ENCODE measurements at places on chromosomes 12 and 14.
A peak's percentile ranks its signal among the peaks of the same experiment; 100 is the strongest.

GRCh38 chr14:54610051-54610977 lies 43.4 kb downstream of the SAMD4A start:
- no peak for DNase-seq

GRCh38 chr12:113230315-113231234 lies 9.3 kb downstream of the TPCN1 start:
- no peak for DNase-seq

- DNase-seq = no peak
Measured at GRCh38 chr14:70722418-70722817, 80.7 kb downstream of the TTC9 start.

DNA sequence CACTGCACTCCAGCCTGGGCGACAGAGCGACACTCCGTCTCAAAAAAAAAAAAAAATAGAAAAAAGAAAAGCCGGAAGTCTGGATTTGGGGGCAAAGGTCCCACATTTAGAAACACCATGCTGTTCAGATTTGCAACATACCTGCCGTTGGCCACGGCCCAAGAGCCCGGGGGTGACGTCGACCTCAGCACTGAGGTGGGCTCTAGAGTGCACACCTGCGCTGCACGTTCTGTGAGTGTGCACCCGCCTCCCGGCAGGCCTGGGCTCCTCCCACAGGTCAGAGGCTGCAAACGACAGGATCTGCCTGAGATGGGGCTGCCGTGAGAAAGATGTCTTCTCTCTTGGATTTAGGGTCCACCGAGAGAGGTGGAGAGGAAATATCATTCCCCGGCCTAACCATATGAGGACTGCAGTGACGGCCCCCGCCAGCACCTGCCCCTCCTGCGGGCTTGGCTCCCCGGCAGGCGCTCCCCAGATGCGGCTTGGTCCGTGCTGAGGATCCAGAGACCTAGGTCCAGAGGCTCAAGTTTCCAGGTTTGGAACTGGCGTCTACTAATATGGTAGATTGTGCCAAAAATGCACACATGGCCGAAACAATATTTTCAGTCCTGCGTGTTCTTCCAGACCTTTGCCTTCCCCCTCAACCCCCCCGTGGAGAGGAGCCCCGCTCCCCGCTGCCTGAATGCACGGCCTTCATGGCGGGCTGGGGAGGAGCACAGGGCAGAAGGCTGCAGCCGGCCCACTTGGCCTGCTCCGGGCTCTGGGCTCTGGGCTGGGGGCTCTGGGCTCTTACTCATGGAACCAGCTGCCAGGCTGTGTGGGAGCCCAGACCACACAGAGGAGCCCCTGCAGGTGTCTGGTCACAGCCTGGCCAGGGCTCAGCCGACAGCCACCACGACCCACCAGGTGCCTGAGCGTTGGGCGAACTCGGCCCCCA lies 58.8 kb upstream of the FBRSL1 start:
- no peak for DNase-seq

DNA sequence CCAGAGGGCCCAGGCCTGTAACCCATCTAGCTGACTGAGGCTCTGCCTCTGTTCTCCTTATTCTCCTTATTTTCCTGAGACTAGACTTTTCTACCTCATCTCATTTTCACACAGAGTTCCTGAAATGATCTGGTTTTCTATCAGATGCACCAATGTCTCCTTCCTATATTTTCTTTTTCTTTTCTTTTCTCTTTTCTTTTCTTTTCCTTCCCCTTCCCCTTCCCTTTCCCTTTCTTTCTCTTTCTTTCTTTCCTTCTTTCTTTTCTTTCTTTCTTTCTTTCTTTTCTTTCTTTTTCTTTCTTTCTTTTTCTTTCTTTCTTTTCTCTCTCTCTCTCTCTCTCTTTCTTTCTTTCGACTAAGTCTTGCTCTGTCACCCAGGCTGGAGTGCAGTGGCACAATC lies 3.0 kb upstream of the CCDC184 start:
- DNase-seq = no peak

DNA sequence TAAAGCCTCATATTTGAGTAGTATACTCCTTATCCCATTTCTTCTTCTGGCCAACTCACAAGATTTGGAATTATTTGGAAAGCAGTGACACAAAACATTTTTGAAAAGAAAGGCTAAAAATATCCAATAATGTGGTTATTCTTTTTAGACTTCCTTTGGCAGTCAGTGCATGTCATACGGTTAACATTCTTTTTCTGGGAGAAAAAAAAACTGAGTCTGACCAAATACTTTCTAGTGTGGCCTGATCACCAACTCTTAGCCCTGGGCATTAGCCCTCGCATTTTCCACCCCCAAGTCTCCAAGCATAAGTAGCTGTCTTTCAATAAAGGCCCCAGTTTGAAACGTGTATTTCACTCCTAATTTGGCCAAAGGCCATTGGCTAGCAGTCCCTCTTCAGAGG lies 5.9 kb downstream of the RASSF3 start:
- no peak for DNase-seq

- no peak for DNase-seq
Measured at GRCh38 chr12:128228581-128228980, 38.4 kb upstream of the TMEM132C start.

GRCh38 chr14:104353221-104353920 lies 215.0 kb downstream of the KIF26A start:
- DNase-seq = no peak

DNA sequence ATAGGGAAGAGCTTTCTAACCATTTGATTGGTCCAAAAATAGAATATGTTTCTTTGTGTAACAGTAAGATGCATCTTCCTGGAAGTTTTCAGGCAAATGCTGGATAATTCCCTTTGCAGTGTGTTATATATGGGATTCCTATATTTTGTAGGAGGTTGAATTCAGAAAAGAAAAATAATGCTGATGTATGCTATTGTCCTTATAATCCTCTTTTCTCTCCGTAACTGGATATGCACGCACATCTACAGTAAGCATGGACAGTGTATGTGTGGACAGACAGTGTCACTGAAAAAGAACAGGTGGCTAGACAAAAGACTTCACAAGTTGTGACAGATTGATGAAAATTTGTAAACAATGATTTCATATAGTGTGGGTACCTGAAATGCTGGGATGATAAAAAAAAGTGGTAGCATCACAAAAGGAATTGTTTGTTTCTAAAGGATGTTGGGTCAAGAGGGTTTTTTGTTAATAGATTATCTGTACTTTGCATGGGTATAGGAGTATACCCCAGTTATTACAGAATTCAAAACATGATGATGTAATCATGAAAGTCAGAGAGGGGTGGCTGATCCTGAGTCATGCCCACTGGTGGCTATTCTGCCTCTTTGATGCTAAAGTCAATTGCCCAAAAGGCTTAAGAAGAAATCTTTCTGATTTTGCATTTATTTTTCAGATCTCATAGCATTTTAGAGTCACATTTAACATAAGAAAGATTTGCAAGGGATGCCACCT lies 160.7 kb upstream of the TMTC1 start:
- no peak for DNase-seq

- DNase-seq = no peak
Measured at GRCh38 chr14:90040411-90040810, 21.4 kb upstream of the KCNK13 start.

DNA sequence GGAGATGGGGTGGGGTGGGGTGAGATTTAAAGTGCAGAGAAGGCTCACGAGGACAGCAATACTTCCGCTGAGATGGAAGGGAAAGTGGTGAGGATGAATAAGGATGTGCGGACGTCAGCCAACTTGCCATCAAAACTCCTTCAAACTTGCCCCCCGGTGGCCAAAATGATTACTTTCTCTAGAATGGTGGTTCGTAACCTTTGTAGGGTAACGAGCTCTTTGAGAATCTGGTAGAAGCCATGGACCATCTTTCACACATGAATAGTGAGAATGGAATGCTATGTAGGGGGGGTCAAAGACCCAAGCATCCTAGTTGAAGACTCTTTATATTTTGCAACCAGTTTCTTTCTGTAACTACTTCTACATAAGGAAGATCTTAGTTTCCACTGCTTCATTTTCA lies 245.9 kb upstream of the DDHD1 start:
- DNase-seq = peak; percentile 6

DNA sequence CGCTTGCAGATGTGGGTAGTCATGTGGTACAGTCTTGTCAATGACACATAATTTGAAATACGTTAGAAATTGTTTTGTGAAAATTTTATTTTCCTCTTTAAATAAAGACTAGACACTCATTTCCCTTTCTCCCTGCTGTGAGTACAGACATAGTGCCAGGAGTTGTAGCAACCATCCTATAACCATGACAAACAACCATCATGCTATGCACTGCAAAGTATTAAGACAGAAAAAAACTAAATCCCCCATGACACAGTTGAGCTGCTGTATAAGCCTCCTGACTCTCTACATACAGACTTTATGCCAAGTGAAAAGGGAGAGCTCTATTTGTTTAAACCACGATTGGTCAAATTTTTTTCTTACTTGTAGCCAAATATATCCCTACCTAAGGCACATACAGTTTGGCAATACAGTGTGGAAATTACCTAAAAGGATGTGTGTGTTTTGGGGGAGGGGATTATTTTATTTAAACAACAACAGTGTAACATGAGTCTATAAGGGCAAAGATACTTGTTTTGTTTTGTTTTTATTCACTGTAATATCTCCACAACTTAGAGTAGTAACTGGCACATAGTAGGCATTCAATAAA lies 45.0 kb upstream of the KRR1 start:
- DNase-seq = no peak

DNA sequence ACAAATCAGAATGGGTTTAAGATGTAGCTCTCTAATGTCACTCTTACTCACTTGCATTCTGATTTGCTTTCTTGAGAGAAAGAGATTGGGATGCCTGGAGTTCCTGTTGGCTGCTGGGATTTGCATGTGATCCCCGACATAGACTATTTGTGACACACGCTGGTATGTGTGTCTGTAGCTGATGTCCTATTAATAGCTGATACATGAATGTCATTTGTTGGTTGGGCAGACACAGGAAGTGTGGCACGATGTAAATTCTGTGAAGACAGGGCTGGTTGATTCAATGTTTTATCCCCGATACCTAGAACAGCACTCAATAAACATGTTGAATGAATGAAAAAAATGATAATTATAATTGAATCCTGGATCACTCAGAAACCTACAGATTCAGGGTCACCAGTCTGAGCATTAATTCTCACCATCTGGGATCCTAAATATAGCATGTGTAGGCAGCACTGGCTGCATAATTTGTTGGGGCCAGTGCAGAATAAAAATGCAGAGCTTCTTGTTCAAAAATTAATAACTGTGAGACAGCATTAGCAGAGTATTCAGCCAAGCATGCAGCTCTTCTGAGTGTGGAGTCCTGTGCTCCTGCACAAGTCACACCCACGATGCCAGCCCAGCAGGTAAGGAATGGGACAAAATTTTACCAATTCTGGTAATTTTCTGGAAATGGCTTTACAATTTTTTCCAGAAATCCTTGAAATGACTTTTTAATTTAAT lies 35.5 kb upstream of the SOCS2 start:
- no peak for DNase-seq

- peak; percentile 74 for DNase-seq
Measured at GRCh38 chr12:77060136-77060882, 5.1 kb downstream of the E2F7 start.

- peak; percentile 61 for DNase-seq
Measured at GRCh38 chr12:69570545-69571399, 14.5 kb upstream of the CCT2 start.

Measured in HL-60 (cell line).